CD8-positive, alpha-beta T cell (primary cell): ENCODE measurements at places on chromosomes 2 and 18.

- no peak for DNase-seq
These were observed 41.7 kb upstream of the EFEMP1 start for GRCh38 chr2:55965276-55965675.

DNA sequence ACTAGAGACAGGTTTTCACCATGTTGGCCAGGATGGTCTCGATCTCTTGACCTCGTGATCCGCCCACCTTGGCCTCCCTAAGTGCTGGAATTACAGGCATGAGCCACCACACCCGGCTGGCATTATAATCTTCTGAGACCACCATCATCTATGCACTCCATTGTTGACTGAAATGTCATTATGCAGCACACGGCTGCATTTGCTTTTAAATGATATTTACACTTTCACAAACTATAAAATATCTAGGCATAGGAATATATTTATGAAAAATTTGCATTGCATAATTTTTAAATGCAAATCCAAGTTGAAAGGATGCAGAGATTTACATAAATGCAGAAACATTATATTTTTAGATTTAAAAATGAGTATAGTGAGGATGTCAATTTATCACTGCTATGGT, 30.0 kb upstream of the ANKRD44 start:
- no peak for DNase-seq

DNA sequence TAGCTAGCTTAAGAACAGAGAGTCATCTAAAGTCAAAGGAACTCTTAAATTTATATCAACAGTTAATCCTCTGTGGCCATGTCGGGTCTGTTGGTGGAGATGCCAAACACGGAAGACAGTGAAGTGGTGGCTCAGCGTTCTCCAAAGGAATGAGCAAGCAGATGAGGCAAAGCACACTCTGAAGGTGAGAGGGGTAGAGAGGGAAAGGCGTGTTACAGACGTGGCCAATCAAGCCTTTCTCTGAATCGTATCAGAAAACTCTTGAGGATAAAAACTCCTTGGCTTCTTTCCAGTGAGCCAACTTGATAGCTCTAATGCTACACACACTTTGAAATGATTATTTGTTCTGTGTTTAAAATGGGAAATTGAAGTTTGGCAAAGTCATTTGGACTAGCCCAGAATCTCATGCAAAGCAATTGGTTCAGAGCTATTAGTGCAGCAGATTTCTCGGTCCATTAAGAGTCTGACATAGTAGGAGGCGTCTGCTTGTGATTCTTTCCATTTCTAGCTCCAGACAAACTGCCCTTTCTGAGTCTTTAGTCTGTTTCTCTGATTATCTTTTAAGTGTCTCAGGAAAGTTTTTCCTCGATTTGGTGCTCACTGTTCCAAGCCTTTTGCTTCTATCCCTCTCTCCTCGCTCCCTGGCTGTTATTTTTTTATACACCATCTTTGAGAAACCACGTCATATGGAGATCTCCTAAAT, 57.5 kb upstream of the CPO start:
- no peak for DNase-seq

GRCh38 chr2:49278141-49278540, 123.8 kb upstream of the FSHR start:
- no peak for DNase-seq

GRCh38 chr18:2656981-2657512, 1.5 kb downstream of the SMCHD1 start:
- DNase-seq: no peak
